ENCODE measurements at places on chromosomes 4 and X.

GRCh38 chr4:82839624-82840023 is 41.0 kb upstream of the SCD5 start:
- no peak for DNase-seq

DNA sequence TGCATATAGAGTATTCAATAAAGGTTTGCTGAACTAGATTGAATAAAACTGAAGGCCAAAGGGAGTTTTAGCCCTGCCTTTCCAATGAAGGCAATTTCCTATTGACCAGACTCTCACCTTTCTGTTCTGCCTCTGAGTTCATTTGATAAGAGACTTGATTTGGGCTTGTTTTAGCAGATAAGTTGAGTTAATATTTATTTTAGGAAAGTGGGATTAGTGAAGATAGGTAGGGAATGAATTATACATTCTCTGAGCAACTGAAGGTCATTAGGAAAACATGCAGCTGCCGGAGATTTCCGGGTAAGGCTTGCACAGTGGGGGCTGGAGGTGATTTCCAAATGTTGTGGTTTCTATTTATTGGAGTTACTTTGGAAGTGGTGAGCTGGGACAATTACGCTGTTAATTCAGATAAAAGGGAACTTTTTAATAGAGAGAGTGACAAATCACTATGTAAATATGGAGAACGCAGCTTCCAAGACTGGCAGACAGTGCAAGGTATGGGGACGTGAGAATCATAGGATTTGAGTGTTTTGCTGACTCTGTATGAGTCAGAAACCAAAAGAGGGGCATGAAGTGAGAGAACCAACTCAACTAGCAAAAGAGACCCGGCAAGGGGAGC is 553.6 kb upstream of the BOD1L1 start:
- no peak for DNase-seq

DNA sequence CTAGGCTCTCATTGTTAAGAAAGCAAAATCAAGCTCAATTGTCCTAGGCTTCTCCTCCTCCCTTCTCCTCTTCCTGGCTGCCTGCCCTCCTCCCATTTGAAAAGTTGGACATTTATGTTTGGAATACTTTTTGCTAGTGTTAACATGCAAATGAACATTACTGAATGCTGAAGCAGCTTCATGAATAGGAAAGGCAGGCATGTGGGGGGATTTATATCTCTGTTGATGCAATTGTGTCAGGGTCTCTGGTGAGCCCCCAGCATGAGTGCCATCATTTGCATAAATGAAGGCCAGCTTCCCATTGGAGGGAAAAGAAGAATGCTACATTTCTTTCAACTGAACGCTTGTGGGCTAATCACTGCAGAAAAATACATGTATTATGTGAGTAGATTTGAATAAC is 160.1 kb upstream of the NDST3 start:
- DNase-seq = no peak

DNA sequence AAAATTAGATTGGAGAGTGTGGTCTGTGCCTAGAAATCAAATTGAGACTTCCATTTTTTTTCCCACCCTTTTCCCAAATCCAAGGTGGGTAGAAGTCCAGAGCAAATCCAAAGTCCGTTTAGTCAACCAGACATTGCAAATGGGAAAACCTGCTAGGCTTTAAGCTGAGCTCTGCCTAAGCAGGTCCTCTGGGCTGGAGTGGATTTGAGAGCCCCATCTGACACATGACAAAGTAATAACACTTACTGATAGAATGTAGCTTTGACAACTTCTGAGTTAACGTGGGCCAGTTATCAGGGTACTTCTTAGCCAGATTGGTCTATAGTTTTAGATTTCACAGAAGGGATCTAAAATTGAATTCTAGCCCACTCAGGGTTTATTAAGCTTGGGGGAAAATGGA is 242.3 kb downstream of the GALNTL6 start:
- no peak for DNase-seq

DNA sequence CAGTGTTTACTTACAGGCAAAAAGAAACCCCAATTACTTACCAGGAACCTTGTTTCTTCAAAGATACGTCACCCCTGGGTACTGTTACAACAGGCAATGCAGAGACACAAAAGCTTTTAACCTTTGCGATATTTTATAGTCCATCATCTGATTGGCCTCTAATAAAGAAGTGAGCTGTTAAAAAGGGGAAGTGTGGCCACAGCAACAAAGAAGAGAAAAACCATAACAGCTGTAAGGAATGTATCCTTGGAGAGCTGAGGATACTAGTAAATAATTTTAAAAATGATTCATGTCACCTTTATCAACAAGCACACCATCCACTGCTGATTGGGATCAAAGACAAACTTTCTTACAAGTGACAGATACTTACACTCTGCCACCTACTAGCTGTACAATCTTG is 14.1 kb downstream of the GABRA4 start:
- no peak for DNase-seq

DNA sequence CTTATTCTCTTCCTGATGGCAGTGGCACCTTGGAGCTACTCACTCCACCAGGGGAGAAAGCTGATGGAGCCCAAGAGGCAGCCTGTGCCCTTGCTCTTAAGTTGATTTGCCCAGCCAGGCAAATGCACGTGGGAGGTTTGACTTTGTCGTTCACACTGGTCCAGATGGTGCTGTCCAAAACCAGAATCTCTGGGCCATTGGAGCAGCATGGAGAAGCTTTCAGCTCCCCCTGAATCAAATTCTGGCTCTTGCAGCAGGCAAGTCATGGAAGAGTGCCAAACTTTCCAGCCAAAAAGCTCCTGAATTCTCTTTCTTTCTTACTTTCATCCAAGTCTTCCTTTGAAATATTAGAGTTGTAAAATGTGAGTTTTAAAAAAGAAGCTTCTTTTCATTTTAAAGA is 970.4 kb downstream of the RPA4 start:
- no peak for DNase-seq

DNA sequence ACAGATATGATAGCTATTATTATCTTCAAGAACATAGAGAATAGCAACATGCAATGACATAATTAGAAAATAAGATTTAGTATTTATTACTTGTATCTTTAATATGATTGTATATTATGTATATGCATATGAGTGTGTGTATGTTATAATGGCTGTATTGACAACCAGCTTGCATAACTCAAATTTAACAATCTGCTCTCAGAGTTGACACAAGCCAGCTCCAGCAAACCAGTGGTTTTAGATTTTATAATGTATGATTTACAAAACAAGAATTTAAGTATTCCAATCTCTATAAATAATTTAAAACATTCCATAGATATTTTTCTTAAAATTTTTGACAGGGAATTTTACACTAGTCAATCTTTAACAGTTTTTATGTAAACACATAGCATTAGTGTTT is 935.9 kb upstream of the EPHA5 start:
- DNase-seq = no peak

DNA sequence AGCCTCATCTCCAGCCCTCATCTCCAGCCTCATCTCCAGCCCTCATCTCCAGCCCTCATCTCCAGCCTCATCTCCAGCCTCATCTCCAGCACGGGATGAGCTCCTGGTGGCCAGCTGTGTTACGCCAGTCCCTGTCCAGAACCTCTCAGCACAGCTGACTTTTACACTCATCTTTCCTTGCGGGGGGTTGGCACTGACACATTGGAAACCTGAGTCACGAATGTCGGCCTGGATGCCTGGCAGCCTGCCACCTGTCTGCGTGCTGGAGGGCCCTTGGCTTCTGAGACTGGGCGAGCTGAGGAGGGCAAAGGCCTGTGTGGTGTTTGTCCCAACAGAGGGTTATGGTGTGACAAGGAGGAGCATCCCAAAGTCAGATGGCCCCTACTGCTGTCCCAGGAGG is 66.1 kb upstream of the HGFAC start:
- DNase-seq = no peak

DNA sequence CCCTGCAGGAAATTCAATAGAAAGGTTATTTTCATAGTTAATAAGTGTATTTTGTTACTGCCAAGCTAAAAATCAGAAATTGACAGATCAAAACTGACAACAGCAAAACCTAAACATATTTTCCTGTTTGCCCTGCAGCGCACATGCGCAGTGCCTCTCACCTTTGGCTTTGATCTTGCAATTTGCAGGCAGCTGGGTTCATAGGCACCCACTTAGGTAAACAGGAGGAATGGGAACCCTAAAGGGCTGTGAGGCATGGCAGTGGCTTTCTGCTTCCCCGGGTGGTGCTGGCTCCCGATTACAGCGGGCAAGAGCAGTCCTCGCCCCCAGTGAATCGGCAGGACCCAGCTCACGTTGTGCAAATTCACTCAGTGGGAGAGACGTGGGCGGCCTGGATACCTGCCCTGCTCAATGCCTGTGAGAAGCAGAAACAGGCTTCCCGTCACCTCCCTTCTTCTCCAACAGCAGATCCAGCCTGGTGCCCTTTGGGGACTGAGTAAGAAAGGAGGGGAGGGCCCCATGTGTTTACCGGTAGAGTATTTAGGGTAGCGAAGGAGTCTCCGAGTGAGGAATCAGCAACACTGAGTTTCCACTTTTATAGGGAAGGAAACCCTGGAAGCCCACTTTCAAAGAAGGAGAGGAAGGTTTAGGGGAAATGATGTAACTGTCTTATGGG is 25.7 kb downstream of the CCKAR start:
- no peak for DNase-seq

- no peak for DNase-seq
Observed at GRCh38 chrX:108121291-108121690, 29.7 kb downstream of the ATG4A start.

DNA sequence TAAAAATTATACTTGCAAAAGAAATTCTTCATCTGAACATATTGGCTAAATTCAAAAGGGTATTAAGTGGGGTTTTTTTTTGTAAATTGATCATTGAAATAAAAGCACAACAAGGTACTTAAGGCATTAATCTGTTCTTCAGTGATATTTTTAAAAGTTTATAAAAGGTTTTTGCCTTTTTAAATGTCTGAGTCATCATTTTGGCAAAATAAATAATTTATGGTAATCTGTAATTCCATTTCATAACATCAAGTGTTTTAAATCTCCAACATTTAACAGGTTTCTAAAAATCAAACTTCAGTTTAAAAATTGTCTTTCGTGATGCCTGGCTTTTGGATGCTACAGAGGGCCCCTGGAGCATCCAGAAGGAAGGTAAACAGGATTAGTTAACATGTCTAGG is 27.4 kb downstream of the NLRP2B start:
- DNase-seq = no peak

GRCh38 chr4:151035911-151036310 is 20.8 kb upstream of the LRBA start:
- no peak for DNase-seq

- DNase-seq = no peak
Observed at GRCh38 chr4:5338531-5338930, 287.3 kb downstream of the STK32B start.

GRCh38 chr4:164802301-164802901 is 48.5 kb downstream of the SMIM31 start:
- DNase-seq = no peak

DNA sequence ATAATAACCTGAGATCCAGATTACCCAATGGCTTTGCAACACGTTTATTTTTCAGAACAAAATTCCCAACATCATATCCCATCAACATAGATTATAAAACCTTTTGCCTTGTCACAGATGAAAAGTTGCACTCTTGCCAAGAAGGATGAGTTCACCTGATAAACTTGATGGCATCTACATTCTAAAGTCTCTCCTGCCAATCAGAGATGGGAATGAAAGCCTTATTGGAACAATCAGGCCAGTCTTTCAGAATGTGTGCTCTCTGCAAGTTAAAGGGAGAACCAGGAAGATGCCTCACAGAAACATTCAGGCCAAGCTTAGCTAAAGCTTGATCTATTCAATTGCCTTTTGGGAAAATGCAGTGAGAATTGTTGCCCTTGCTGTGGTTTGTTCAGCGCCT is 1.3 kb downstream of the LPAR4 start:
- no peak for DNase-seq

GRCh38 chrX:136325377-136325776 is 24.6 kb downstream of the ADGRG4 start:
- DNase-seq = no peak

DNA sequence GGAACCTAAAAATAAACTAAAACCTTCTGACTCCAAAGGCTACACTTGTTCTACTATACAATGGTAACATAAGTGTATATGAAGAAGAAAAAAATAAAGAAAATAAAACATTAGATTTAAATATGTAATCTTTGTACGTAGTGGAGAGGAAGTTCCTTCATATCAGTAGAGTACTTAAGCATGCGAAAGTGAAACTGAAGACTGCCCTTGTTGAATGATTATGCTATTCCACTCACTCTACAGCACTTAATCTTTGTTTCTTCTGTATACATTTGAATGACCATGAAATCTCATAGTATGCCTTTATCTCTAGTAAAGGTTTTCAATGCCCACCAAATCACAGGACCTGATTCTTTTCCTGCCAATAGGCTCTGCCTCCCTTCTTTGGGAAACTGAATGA is 78.9 kb downstream of the NDST3 start:
- no peak for DNase-seq

DNA sequence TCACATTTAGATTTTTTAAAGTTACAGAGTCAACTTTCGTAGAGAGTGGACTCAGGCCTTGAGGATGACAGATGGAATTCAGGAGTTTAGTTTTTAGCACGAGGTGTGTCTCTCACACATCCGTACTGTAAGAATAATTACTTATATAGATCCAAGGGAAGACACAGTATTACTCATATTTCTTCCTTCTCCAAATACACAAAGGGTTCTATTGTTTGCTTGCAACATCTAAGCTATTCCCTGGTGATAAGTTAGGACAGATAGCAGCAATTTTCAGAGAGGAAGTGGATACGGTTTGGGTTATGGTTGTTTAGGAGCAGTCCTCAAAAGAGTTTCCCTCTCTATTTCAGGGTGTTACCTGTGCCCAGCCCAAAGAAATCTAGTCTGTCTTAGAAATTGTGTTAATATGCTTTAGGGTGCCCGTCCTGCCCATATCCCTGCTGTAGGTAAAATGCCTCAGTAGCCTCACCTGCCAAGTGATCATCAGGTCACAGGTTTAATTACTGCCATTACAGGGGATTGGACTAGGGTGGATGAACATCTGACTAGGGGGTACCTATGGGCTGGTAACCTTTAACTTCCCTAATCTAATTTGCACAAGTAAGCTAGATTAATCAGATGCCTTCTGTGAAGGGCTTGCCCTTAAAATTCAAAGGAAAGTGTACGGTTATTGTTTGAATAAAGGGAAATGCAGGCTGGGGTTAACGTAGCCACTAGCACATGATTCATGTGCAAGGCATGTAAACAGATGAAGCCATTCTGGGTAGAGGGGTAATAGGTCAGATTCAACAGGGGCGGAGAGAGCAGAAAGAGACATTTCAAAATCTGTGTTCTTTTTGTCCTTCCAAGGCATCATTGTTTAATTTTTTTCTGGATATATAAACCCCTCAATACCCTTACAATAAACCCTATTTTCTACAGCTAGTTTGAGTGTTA is 8.7 kb upstream of the PPP3CA start:
- no peak for DNase-seq

DNA sequence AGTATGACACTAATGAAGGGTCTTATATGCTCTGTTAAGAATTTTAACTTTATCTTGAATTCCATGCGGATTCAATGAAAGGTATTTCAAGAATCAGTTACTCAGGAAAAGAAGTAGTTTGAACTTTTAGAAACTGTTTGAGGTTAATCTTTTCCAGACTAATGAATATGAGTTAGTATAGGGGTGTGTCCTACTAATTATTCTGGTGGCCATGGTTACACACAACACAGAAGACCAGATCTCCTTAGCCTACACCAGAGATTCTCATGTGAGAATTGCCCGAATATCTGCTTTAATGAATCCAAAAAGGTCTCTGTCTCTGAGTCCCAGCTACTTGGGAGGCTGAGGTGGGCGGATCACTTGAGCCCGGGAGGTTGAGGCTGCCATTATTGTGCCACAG is 100.4 kb downstream of the MMRN1 start:
- DNase-seq = no peak

All from stimulated activated CD8-positive, alpha-beta memory T cell treated with anti-CD3 and anti-CD28 coated beads, Interleukin-7, amount 100 ng/mL, for 48 hours (primary cell).